Stimulated activated naive CD8-positive, alpha-beta T cell treated with anti-CD3 and anti-CD28 coated beads, Interleukin-15, amount 100 ng/mL, for 72 hours (primary cell): ENCODE measurements at places on chromosomes 3 and 15.
A peak's percentile ranks its signal among the peaks of the same experiment; 100 is the strongest.

DNA sequence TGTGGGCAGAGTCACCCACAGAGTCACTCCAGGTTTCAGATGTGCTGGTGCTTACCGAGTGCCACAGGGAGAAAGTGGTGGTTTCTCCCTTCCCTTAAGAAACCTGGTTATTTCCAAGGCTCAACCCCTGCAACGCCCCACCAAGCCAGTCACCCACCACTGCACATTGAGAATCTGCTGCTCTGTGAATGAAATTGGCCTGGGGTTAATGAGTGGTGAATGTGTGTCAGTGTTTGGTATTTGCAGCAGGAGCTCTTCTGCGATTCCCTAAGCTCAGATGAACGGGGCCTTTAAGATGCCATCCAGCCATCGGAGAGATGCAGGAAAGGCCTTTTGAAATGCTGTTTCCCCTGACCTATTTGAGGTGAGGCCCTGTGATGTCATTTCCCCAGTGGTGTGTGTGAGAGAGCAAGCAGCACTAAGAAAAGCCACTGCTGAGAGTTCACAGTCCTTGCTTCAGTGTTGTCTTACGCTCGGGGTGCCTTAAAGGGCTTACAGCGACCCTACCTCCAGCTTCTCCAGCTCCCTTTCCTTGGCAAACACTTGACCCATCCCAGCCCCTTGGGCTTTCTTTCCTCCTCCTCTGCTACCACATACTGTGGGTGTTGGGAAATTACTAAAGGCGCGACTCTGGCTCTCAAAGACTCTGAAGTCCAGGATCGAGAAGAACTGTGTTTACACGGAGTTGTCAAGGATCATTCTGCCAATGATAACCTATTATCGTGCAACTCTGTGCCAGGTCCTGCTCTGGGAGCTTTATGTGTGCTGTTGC lies 68.9 kb downstream of the SMAD3 start:
- peak; percentile 70 for DNase-seq

DNA sequence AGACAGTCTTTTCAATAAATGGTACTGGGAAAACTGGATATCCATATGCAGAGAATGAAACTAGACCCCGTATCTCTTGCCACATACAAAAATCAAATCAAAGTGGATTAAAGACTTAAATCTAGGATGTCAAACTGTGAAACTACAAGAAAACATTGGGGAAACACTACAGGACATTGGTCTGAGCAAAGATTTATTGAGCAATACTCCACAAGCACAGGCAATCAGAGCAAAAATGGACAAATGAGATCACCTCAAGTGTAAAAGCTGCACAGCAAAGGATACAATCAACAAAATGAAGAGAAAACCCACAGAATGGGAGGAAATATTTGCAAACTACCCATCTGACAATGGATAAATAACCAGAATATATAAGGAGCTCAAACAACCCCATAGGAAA lies 38.4 kb upstream of the MBNL1 start:
- no peak for DNase-seq

GRCh38 chr15:74626336-74626735 lies 10.7 kb downstream of the CLK3 start:
- DNase-seq = no peak

DNA sequence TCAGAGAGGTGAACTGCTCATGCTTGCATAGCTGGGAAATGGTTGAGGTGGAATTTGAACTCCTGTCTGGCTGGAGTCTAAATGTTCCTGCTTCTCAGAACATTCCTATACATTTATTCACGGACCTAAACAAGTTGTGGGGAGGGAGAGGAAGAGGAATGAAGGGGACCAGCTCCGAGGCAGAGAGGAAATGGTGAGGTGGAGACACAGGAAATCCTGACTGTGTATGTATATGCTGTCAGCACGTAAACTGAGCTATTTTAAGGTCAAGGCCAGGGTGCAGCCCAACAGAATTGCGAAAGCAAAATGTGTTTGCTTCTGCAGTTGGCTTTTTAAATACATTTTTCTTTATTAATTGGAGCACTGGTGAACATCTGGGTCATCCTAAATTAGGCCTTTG lies 74.1 kb upstream of the POMGNT2 start:
- DNase-seq = no peak

DNA sequence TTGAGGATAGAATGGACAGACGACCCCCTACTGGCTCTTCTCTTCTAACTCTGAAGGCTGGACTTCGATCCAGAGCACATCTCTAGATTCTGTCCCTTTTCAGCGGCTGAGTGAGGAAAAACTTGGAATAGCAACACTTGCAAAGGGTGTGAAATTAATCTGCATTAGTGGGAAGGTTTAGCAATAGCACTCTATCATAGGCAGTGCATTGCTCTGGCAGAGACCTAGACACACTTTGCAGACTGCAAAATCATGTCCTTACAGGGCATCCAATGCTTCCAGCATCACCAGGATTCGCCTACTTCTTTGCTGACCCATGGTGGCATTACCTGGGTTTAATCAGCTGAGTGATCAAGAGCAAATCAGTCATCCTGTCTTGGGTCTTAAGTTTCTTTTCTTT lies 43.1 kb downstream of the DAPK2 start:
- no peak for DNase-seq

- no peak for DNase-seq
Measured at GRCh38 chr3:107959550-107960154, 131.2 kb downstream of the CD47 start.

GRCh38 chr15:91946581-91947292 lies 93.2 kb downstream of the SLCO3A1 start:
- no peak for DNase-seq

- DNase-seq = no peak
Measured at GRCh38 chr3:95673215-95673614, 1141.2 kb upstream of the EPHA6 start.

DNA sequence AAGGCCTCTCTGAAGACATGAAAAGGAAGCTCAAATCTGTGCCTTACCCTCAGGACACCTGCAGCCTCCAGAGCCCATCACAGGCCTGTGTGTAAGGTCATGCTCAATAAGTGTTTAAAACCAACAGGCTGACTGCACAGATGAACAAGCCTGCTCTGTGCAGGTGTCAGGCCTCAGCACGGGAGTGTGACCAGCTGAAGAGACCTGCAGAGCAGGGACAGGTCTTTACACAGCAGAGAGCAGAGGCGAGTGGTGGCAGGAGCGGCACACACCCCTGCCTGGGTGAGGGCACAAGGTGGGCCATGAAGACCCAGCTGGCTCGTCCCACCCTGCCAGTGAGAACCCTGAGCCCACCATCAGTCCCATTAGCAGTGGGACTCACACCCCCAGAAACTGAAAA lies 56.9 kb downstream of the ROPN1B start:
- DNase-seq = no peak

DNA sequence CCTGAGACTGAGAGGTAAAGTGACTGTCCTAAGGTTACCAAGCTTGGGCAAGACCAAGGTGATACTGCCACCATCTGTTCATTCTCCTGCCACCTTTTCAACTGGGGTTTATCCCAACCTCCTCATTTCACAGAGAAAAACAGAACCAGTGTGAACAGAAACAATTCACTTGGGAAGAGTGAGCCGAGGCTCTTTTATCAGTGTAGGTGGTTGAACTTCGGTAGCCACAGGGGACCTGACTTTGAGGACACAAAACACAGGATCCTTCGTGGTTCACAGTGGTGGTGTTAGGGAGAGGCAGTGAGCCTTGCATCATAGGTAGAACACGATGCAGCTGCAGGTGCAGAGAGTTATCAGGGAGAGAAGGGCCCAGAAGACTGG lies 72.8 kb upstream of the ICE2 start:
- DNase-seq = no peak

- DNase-seq = no peak
Measured at GRCh38 chr15:91944331-91944730, 90.8 kb downstream of the SLCO3A1 start.

DNA sequence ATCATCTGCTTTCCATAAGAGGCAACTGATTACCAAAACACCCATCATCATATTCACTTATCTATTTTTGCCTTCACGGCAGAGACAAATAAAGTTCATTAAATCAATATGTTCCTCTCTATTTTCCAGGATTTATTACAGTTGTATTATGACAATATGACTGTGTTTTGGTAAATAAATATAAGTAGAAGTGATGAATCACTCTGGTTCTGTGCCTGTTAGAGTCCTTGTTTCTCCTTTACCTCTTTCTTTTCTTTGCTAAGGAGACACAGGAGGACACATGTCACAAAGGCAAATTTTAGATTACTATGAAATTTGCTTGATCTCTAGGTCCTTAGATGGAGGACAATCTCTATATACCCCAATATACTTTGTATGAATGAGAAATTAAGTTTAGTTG lies 152.6 kb upstream of the PLSCR5 start:
- no peak for DNase-seq

DNA sequence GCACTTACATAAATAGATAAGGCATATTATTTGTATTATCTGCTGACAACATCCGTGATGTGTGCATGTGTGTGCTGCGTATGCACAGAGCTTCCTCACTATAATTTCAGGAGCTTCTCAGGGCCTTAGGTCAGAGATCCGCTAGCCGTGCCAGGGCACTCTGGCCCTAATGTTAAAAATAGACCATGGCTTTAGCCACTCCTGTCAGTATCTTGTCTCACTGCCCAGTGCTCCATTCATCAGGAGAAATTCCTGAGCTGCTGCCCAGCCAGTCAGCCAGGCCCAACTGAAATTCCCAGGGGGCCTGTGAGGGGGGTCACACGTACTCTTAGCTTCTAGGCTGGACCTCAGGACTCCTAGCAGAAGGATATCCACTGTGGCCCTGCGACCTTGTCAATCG lies 70.0 kb upstream of the ABHD2 start:
- no peak for DNase-seq

DNA sequence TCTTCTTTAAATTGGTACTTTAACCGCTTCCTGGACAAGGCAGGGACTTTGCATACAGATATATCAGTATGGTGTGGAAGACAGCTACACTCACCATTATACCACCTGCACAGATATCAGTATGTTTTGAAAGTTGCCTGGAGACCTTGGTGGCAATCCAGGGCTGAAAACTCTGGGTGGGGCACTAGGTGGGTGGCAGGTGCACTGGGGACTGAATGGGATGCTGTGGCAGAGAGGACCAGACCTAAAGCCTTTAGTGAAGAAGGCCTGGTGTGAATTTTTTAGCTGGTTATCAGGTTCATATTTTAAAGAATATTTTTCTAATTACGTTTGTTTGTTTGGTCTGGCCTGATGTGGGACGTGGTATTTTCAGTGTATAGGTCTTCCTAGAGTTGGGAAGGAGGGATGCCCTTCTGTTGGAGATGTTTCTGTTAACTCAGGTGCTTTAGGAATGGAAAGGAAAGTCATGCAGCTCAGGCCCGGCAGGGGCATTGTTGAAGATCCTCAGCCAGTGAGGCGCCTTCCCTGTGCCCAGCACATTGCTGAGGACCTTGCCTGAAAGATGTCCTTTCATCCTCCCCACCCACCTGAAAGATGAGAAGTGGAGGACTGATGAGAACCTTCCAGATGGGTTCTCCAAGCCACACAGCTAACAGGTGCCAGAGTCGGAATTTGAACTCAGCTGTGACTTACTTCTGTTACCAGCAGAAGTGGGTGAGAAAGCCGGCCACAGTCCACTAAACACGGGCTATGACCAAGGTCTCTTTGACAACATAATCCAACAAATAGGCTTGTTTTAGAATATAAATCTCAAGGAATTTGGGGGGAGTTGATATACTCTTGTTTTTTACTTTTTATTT lies 77.3 kb downstream of the APBA2 start:
- no peak for DNase-seq

DNA sequence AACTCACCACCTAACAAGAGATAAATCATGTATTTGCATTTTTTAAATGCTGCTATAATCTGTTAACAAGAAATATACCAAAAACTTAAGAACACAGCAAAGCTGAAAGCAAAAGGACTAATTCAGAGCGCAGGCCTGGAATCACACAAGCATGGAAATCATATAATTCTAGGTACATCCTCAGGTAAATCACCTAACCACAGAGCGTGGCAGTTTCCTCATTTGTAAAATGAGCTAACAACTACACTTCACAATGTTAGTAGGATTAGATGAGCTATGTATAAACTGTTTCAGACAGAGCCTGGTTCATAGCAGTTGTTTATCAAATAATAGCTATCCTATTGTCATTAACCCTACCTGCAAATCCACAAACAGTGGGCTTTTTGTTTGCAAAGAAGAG lies 146.4 kb downstream of the ERC2 start:
- no peak for DNase-seq

GRCh38 chr3:141415953-141416352 lies 47.6 kb downstream of the ZBTB38 start:
- DNase-seq = no peak

DNA sequence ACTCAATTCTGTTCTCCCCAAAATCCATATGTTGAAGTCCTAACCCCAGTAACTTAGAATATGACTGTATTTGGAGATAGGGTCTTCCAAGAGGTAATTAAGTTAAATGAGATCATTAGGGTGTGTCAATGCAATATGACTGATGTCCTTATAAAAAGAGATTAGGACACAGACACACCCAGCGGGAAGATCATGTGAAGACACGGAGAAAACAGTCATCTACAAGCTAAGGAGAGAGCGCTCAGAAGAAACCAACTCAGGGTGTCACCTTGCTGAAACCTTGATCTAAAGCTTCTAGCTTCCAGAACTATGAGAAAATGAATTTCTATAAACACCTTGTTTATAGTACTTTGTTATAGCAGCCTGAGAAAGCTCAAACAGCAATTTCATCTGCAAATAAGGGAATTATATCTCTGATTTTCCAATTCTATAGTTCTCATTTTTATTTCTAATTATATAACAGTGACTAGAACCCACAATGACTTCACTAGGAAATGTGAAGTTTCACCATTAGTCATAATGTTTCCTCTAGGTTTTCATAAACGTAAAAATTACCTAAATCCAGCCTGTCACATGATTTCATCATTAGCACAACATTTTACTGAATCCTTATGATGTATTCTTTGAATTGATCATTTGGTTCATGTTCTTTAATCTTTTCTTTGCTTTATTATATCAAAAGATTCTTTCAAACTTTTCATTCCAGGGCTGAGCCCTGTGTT lies 459.1 kb upstream of the MDFIC2 start:
- DNase-seq = peak; percentile 5

DNA sequence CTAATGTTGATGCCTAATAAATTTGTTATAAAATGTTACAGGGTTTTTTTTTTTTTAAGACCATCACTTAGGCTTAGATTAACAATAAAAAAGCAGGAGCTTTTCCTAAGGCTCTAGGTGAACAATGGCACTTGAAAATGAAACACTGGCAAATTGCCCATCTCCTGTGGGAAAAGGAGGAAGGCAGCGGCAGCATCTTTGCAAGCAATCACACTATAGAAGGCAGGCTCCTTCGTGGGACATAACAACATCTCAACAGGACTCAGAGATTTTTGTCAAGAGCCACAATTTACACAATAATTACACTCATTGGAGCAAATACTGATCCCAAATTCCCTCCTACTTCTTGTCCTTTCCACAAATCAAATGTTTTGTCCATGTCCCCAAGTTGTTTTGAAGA lies 646.7 kb downstream of the ROBO2 start:
- no peak for DNase-seq

GRCh38 chr3:73415118-73415517 lies 209.6 kb downstream of the PDZRN3 start:
- no peak for DNase-seq

DNA sequence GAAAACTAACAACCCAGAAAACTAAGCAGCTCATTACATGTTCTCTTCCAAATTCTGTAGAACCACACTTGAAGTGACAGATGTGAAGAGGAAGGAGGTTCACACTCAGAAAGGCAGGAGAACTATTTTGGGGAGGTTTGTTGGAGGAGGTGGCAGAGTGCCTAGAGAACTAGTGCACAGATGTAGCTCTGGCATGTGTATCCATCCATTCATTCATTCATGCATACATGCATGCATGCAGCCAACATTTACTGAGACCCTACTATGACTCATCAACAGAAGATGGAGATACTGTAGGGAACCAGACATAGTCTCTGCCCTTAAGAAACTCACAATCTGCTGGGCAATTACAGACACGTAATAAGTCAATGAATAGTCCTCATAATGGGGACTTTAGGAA lies 116.7 kb downstream of the ERC2 start:
- no peak for DNase-seq
